Activated CD4-positive, alpha-beta T cell treated with anti-CD3 and anti-CD28 coated beads for 1 hour (primary cell): ENCODE measurements at places on chromosomes 12 and 14.

DNA sequence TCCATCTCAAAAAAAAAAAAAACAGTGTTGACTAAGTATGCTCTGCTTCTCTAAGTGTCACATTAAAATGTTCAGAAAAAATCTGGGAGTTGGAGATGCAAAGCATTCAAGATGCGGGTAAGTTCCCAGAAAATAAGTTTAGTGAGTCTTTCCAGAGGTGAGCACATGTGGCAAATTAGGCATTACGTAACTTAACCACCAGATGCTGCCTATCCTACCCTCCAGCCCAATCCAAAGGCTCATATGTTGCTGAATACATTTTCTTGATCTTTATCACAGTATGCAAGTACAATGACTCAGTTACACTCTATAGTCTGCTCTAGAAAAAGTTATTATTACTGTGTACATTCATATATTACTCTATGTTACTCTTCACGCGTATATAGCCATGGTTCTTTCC is 3.6 kb downstream of the SLC2A14 start:
- DNase-seq = no peak

GRCh38 chr12:111129149-111129767 is 208.9 kb upstream of the MYL2 start:
- DNase-seq = no peak

GRCh38 chr14:64844272-64844671 is 35.4 kb downstream of the SPTB start:
- DNase-seq = no peak

DNA sequence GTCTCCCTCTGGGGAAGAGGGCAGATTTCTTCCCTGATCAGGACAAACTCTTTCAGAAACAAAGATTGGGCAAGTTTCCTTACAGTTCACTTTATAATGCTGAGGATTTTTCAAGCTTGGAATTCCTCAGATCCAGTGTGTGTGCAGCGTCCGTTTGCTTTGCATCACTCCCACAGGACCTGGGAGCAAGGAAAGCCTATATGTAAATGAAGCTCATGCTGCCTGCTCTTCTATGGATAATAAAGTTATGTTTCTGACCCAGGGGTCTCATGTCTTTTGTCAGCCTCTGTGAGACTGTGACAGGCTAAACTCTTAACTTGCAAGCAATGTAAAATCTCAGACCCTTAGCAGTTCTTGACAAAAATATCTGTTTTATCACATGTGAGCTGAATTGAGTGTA is 41.6 kb downstream of the TRHDE start:
- DNase-seq = no peak

DNA sequence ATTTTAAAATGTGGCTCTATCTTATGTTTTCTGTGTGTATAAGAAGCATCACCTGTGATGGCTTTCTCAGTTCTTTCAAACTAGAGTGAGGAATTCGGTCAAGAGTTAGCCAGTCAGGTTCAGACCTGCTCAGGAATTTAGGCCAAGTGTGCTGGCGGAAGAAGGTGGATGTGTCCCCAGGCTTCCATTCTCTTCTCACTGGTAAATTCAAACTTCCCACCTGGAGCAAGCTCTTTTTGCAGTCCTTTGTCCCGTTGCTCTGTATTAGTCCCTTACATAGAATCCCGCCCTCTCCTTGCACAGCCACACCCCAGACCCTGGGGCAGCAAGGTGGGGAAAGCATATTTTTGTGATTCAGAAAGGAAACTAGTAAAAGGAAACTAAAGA is 124.7 kb upstream of the PWP1 start:
- no peak for DNase-seq

DNA sequence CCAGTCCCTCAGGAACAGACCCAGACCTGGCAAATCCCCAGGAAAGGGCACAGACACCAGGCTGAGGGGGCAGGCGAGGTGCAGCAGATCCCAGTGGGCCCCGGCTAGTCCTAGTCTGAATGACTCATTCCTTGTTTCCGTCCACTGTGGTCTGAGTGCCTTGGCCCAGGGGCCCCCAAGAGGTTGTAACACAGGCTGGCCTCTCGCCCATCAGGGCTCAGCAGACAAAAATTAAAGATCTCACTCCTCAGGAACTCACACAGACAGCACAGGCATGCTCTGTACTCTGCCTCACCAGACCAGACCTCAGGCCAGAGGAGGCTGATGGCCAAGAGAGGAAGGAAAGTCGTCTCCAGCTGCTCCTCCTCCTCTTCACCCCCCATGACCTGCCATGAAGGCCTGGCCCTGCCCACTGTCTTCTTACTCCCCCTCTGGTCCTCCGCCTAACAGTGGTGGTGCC is 7.7 kb upstream of the LTBP2 start:
- no peak for DNase-seq

- DNase-seq = no peak
These were observed 4.6 kb upstream of the MFAP5 start for GRCh38 chr12:8667270-8667669.

DNA sequence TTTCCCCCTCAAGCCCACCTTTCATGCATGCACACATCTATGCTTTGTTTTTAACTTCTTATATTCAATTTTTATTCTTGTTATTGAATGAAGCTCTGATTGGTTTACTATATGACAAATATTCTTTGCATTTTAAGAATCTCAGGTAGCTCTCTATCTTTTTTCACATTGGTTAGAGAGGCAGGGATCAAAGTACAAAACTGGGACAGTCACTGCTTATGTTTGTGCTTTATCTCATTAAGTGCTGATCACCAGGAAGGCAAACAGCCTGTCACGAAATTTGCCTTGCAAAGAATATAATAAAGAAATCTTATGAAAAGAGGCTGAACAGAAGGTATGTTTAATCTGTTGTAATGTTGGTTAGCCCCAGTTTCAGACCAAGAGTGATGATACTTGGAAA is 29.7 kb upstream of the INSM2 start:
- DNase-seq = no peak

GRCh38 chr12:67885375-67886169 is 103.7 kb upstream of the IFNG-AS1 start:
- no peak for DNase-seq

DNA sequence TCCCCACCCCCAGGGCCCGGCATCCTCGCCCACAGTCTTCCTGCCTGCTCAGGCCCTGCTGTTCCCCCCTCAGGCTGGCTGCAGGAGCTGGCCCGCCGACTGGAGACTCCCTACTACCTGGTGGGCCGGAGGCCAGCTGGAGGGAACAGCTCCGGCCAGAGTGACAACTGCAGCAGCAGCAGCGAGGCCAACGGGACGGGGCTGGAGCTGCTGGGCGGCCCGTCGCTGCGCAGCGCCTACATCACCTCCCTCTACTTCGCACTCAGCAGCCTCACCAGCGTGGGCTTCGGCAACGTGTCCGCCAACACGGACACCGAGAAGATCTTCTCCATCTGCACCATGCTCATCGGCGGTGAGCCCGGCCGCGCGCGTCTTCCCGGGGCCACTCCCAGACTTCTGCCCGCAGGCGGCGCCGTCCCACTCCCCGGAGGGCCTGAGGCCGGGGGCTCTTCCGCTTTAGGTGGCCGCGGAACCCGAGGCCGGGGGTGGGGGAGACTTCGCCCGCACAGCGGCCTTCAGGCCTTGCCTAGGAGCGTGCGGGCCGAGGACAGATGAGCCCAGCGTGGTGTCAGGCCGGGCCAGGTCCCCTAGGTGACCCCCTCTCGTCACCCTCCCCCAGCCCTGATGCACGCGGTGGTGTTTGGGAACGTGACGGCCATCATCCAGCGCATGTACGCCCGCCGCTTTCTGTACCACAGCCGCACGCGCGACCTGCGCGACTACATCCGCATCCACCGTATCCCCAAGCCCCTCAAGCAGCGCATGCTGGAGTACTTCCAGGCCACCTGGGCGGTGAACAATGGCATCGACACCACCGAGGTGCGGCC is 10.2 kb downstream of the KCNH3 start:
- DNase-seq = no peak

DNA sequence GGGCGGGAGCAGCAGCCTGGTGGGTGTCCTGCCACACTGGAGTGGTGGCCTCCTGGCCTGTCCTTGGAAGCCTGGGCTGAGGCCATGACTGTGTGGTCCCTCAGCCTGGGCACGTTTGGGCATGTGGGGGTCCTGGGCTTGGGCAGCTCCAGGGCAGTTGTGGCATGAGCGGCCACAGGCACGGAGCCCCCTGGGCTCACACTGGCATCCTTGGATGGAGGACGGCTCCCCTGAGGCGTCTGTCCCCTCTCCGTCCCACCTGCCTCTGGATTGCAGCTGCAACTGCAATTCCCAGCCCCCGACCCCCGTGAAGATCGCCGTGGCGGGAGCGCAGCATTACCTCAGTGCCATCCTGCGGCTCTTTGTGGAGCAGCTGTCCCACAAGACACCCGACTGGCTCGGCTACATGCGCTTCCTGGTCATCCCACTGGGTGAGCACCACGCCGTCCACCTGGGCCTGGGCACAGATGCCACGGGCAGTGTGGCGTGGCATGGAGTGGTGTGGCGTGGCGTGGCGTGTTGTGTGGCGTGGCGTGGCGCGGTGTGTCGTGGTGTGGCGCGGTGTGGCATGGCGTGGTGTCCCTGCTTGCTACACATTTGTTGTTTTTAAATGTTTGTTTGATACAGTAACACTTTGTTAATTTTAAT is 15.1 kb upstream of the TEX22 start:
- no peak for DNase-seq

DNA sequence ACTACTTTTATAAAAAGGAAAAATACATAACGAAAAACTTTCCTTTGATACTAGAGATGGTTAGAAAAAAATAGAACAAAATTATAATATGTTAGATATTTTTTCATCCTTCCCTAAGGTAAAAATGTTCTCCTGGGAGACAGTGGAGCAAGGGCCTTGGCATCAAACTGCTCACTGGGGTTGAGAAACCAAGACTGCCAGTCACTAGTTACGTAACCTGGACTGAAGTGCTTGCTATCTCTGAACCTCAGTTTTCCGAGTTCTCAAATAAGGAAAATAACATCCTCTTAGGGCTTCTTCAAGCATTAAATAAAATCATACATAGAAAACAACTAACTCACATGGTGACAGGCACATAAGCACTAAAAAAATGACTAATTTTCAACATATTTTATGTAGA is 48.2 kb upstream of the FRMD6 start:
- DNase-seq = no peak

- no peak for DNase-seq
These were observed 13.7 kb upstream of the DYNC1H1 start for GRCh38 chr14:101950516-101951215.
